Esophagus squamous epithelium (tissue), 5 donors: ENCODE measurements at places on chromosomes 1 and 21.

DNA sequence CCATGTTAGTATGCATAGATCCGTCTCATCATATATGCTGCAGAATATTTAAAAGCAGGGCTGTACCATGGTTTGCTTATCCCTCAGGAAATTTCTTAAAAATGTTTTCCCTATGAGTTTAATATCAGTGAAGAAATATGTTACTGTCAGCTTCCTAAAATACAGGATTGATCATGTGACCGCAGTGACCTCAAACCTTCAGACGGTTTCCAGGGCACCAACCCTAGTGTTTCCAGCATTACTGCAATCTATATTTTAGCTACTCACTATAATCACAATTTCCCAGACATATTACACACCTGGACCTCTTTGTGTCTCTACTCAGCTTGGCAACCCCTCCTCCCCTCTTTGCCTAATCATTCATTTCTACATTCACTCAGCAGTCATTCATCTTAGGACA lies 7.7 kb upstream of the SDHB start:
- DNase-seq, result no peak

DNA sequence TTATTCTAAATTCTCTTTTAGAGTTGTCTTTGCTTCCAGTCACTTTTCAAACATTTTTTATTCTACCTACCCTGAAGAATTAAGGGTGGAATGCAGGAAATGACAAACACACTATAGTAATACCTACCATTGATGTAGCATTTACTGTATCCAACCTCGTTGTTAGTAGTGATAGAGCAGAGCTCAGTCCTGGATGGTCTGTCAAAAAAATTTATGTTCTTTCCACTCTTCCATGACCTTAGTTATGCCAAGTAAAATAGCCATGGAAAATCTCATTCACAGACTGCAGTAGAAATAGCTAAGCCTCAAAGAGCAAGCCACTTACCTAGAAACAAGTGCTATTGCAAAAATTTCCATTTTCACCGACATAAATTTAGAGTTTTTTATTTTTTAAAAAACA lies 74.6 kb downstream of the CRB1 start:
- DNase-seq, result no peak

- no peak for DNase-seq
Observed at GRCh38 chr1:163561580-163562295, 240.0 kb downstream of the NUF2 start.

DNA sequence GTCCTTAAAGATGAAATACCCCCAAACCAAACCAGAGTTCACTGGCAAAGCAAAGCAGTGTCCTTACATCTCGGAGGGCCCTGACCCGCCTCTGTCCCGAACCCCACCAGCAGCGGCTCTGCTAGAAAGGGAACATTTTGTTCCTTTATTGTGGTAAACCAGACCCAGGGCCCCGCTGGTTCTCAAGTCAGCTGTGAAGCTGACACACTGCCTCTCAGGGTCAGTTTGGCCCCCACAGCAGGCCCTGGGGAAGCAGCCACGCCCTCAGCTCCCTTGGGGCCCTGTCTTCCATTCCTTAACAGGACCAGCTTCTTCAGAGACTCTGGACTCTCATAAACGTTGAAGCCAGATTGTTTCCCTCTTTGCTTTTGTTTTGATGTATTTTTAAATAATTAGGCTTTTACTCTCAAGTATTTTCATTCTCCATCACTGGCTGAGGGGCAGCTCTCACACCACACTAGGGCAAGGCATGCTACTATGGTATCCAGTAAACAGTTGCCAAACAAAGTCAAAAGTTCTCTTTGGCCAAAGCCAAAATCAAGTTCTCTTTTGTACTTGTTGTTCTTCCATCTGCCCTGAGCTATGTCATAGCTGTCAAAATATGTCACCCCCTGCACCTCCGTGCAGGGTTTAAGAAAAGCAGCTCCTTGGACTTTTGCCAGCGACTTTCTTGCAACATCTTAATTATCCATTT lies 61.1 kb upstream of the ANGPTL1 start:
- DNase-seq, result no peak

DNA sequence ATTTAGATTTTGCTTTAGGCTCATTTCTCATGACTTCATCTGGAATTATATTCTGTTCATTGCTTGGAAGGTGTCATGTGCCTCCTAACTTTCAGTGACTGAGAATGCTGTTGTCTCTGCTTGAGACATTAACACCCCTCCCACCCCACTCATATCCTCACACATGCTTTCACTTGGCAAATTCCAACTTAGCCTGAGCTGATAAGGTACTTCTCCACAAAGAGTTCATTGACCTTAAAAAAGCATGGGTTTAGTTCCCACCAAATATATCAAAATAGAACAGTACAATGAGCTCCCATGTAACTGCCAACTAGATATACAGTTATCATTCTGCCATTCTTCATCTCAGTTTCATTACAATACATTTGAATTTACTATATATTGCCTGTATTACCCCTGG lies 576.5 kb upstream of the ADGRL2 start:
- DNase-seq, result no peak

DNA sequence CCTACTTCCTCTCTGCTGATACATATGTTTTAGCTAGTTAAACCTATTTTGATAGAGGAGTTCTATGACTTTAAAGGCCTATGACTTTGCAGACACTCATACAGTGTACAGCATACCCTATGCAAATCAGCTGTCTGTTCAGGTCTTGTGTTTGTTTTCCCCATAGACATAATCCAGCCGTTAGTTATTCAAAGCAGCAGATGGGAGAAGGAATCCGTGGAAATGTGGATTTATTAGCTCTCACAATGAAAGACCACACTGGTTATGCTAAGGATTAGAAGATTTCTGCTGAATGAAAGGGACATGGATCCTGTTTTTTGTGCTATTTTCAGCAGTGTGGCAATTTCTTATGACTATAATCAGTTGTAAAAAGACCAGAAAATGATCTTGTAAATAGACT lies 59.8 kb downstream of the MAST2 start:
- no peak for DNase-seq

- DNase-seq, result no peak
Observed at GRCh38 chr1:7153464-7153863, 368.2 kb downstream of the CAMTA1 start.

- no peak for DNase-seq
Observed at GRCh38 chr1:39214998-39215873, 10.7 kb downstream of the MACF1 start.

DNA sequence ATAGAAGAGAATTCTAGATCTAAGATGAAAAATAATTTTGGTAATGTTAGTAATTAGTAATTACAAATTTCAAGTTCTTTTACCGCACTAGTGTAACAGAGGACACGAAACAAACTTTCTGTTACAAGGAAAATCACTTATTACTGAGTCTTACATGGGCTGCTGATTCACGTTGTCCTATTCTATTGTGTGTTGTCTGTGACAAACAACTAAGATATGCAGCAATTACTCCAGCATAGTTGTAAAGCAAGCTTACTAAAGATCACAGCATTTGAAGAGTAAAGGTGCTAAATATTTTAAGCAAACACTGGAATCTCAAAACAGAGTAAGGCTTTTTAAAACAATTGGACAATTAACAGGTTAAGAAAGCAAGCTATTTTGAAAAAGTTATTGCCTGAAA lies 502.3 kb downstream of the KCNT2 start:
- no peak for DNase-seq

DNA sequence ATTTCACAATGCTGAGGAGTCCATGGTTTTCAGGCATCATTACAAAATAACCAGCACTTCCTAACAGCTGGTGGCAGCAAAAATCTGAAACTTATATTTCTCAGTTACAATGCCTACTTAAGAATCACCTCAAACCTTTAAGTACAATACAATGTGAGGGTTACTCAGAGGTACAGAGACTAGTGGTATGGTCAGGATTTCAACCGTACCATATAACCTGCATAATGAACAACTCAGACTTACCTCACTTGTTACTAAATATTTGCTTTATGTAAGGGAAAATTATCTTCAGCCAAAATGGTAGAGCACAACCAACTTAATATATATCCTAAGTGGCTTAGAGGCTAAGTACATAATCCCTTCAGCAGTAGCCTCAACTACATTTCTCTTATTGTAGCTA lies 344.5 kb downstream of the SMYD3 start:
- DNase-seq, result no peak

- no peak for DNase-seq
Observed at GRCh38 chr1:92797297-92797696, 12.4 kb upstream of the EVI5 start.

- DNase-seq, result no peak
Observed at GRCh38 chr1:2322065-2322571, 69.2 kb downstream of the MORN1 start.

DNA sequence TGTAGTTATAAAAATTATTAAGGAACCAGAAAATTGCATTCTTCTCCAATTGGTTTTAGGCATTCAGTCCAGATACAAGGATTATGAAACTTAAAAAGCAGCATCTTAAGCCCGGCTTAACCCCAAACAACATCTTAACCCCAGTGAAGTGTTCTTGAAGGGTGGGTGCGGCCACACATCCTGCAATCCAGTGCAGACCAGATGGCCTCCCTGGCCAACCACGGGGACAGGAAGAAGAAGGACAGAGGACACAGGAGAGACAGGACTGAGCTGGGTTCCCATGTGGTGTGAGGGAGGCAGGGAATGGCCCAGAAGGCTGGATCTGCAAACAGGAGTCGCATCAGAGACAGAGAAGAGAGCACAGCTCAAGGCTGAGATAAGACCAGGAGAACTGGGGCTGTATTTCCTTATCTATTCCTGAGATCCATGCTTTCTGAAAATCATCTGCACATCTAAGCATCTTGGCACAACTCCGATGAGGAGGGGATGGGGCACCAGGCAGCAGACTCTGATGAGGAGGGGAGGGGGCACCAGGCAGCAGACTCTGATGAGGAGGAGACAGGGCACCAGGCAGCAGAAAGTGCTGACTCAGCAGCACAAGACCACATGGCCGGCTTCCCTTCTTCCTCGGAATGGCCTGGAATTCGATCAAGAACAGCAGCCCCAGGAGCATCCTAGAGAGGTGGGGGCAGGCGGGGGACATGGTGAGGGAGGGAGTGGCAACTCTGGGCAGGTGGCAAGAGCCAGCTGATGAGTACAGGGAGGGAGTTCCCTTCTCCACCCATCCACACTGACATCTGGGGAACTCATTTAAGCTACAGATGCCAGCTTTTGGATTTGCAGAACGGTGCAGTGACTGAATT lies 26.6 kb downstream of the ABCG1 start:
- DNase-seq, result no peak

DNA sequence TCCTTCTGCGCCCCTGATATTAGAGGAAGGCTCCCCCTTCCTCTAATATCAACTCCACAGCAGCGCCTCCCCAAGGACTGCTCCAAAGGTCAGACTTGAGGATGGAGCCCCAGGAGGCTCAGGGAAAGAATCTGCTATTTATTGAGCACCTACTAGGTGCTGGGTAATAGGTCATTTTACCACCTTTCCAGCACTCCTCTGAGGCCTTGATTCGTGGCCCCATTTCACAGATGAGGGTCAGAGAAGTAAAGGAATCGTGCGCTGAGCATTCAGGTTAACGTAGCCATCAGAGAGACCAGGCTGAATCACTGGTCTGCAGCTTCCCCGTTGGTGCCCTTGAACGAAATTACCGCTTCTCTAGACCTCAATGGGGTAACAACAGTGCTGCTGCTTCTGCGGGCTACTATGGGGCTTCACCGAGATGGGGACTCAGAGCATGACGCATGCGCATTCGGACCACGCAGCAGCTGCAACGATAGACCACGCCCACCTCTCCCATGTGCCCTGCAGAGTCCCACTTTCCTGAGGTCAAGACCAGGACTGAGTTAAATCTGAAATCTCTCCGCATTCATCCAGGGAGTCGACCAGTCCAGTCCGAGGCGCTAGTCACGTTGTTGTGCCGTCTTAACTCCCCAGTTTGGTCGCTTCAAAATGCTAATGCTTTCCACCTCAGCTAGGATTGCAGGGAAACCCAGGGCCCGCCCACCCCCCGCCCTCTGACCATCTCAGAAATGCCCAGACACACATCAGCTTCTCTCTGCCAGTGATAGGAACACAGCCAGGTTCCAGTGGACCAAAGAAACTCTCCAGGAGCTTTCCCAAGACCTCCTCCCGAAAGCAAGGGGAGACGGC lies 12.9 kb downstream of the CAMK2N1 start:
- no peak for DNase-seq

DNA sequence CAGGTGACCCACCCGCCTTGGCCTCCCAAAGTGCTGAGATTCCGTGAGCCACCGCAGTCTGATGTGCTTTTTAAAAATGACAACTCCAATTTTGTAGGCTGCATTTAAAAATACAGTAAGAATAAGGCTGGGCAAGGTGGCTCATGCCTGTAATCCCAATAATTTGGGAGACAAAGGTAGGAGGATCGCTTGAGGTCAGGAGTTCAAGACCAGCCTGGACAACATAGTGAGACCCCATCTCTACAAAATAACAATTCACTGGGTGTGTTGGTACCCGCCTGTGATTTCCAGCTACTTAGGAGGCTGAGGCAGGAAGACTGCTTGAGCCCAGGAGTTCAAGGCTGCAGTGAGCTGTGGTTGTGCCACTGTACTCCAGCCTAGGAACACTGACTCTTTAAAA lies 23.4 kb downstream of the SLC19A2 start:
- DNase-seq, result no peak

- no peak for DNase-seq
Observed at GRCh38 chr1:54253480-54253879, 53.5 kb downstream of the MRPL37 start.

GRCh38 chr1:241316372-241316771 lies 40.6 kb downstream of the RGS7 start:
- no peak for DNase-seq

- DNase-seq, result no peak
Observed at GRCh38 chr1:175773571-175773970, 30.2 kb upstream of the TNR start.

DNA sequence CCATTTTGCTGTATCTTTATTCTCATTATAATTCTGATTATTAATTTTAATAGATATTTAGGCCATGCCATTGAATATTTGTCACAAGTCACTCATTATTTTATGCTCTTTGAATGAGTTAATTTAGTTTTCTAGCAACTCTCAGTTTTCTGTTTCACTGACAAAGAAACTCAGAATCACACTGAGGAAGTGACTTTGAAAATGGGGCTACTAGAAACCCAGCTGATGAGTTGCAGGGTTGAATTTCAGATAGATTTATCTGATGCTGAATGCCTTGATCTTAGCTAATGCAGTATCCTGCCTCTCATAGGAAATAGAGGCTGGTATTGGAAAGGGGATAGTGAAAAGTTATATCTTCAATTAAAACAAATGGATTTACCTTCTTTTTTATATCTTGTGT lies 67.4 kb upstream of the PLA2G4A start:
- DNase-seq, result no peak
